GM04504 (cell line): ENCODE measurements at places on chromosomes 2 and 18.

DNA sequence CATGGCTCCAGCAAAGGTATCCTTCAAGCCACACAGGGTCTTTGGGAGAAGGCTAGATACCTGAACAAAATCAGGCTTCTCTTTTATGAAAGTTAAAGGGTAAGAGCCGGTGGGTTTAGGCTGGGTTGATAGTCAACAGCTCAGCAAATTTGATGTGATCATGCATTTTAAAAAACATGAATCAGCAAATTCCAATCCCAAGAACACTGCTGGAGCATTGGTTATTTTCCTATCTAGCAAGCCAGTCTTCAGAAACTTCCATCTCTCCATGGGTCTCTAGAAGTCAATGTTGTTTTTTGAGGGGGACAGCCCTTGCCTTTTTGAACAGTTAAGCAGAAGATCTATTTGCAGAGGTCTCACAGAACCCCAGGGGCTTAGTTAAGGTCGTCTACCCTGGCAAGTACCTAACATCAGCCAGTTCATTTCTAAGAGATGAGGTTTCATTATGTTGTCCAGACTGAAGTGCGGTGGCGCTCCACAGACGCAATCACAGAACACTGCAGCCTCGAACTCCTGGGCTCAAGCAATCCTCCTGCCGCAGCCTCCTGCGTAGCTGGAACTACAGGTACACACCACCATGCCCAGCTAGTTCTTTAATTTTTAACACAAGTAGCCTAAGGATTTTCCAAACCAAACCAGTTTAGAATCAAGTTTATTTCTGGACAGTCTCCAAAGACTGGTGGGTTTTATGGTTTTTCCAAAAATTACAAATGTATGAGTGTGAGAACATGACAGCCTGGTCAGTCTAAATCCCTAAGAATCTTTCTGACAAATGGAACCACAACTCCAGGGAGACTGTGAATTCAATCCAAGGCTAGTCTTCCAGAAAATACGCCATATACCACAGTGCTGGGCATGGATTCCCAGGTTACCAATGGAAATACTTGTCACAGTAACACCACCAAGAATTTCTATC lies 4.1 kb upstream of the ZCCHC2 start:
- no peak for DNase-seq

GRCh38 chr18:69097349-69097748 lies 299.5 kb downstream of the CCDC102B start:
- DNase-seq = no peak

GRCh38 chr2:16716024-16716423 lies 50.4 kb upstream of the CYRIA start:
- DNase-seq = no peak

DNA sequence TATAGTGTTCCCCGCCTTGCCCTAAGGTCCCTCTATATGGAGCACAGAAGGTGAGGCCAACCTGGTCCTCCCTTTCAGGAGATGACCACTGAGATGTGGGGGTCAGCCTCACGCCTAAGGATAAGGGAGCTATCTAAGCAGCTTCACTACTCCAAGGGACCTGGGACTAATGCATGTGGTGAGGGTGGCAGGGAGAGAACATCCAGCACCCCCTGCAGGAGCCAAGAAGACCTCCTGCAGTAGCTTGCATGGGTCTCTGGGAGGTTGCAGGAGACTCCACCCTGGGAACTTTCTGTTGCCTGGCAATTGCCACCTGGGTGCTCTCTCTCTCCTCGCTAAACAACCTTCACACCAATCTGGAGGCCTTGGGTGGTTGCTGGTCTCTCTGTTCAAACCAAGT lies 93.0 kb upstream of the KLHL29 start:
- DNase-seq = no peak

- no peak for DNase-seq
Observed at GRCh38 chr2:202624133-202624532, 10.6 kb upstream of the FAM117B start.

DNA sequence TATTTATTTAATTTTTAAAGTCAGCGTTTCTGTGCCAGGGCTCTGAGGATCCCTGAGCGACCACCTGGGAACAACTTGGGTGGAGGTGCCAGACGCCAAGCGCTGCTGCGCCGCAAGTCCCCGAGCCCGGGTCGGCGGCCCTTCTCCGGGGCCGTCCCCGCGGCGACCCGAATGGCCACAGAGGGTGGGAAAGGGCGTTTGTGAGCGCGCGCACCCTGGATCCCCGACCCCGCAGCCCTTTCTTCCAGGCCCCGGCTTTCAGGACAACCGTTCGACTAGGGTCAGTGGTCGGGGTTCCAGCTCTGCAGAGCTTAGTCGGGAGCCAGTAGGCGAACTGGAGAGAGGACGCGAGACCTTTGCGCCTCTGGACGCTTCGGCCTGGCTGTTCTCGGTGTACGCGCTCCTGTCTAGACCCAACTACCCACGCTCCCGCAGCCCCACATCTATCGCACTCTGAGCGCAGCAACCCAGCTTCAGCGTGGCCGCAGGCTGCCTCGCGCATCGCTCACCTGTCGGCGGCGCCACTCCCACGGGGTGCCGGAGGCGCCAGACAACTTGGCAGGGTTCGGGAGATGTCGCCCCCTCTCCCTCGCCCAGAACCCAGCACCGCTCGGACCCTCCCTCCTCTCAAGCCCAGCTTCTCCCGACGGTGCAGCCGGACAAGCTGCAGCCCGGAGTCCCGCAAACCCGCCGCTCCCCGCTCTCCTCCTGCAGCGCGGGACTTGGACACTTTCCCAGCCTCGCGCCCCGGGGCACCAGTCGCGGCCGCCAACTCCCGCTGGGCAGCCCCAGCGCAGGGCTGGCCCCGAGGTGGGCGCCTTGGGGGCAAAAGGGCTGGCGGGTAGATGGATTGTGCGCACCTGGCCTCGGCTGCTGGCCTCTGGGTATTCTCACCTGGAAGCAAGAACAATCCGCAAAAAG lies 758 bp downstream of the LYPD1 start:
- DNase-seq = no peak

DNA sequence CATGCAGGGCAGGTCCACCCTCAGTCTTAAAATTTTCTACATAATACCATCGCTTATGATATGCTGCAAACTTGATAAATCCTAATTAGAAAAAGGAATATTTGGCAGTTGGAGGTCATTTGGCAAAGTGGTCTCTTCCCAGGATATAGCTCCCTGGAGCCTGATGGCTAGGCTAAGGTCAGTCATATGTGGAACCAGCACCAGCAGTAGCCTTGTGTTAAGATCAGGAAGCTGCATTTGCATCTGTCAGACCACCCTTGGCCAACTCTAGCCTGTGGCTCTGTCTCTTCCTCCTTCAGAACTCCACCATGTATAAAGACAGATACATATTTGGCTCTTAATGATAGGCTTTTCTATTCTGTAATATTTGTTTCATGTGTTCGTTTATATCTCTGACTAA lies 5.4 kb upstream of the HK2 start:
- DNase-seq = no peak
